CD4-positive, alpha-beta T cell treated with Interferon gamma for 1 hour (primary cell): ENCODE measurements at places on chromosomes 16 and 17.

GRCh38 chr16:7111265-7111664, 221.4 kb upstream of the RBFOX1 start:
- DNase-seq = no peak

DNA sequence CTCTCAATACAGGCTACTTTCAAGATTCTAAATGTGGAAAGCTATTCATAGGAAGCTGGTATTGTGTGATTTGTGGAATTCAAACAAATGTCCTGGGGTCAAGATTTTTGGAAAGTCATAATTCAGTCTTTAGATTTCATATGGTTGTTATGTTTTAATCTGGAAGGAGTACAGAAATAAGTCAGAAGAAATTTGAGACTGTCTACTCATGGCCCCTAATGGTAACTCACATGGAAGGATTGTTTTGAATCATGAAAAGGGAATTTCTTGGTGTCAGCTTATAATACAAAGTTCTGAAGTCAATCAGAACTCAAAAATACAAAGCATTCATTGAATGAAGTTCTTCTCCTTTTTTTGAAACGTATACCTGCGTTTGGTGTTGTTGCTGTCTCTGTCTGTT, 3.1 kb downstream of the KCNJ2 start:
- no peak for DNase-seq

DNA sequence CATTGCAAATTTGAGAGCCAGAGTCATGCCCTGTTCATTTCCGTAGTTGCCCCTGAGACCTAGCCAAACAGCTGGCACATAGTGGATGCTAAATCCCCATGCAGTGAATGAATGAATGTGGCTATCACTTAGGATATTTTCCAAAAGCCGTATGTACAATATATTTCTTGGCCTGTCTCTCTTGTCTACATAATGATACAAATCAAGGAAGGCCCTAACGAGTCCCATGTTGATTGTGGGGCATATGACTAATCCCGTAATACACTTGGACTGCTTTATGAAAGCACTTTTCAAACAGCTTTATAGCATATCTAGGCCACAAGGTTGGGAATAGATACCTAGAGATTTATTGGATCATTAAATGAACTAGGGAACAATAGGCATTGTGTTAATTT, 478.0 kb downstream of the SLC39A11 start:
- no peak for DNase-seq

DNA sequence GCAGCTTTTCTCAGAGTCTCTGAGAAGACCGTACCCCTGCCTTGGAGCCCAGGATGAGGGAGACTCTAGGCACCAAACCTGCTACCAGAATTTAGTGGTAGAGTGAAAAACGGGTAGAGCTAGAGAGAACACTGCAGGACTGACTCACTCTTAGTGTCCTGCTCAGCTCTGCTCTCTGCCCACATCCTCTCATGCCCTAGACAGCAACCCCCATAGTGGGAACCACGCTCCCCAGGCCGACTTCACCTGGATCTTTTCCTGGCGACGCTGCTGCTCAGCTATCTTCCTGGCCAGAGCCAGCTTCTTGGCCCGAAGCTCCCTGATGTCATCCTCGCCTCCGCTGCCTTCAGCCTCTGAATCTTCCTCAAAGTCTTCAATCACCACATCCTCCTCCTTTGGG, 26.7 kb downstream of the HIC1 start:
- DNase-seq = no peak
